ENCODE measurements at places on chromosomes 2 and 18.

- no peak for DNase-seq
Measured at GRCh38 chr2:77443076-77443475, 79.1 kb downstream of the LRRTM4 start.

DNA sequence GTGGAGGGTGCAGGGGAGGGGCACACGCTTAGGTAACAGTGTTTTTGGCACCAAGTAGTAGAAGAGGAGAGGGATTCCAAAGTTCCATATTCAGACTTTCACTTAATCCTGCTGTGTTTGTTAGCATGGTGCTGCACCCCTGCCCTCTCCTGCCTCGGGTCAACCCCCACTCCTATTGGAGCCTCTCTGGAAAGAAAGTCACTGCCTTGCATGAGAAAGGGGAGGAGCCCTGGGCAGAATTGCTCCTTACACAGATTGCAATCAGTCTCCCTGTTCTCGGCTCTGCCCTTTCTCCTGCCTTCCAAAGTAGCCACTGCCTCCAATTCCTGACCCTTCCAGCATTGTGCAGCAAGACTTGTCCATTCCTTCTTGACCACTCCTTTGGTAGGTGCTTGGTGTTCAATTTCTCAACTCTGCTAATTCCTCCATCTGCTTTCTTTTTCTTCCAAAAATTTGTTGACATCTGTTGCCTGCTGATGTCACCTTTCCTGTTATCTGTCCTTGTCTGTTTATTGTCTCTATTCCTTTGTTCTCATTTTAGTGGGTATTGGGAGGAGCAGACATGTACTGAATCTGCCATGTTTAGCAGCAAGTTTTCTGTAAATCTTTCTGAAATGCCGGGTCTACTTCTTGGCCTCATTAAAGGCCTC lies 225.4 kb downstream of the LOXHD1 start:
- no peak for DNase-seq

GRCh38 chr2:12222554-12222953 lies 476.1 kb downstream of the LPIN1 start:
- no peak for DNase-seq

DNA sequence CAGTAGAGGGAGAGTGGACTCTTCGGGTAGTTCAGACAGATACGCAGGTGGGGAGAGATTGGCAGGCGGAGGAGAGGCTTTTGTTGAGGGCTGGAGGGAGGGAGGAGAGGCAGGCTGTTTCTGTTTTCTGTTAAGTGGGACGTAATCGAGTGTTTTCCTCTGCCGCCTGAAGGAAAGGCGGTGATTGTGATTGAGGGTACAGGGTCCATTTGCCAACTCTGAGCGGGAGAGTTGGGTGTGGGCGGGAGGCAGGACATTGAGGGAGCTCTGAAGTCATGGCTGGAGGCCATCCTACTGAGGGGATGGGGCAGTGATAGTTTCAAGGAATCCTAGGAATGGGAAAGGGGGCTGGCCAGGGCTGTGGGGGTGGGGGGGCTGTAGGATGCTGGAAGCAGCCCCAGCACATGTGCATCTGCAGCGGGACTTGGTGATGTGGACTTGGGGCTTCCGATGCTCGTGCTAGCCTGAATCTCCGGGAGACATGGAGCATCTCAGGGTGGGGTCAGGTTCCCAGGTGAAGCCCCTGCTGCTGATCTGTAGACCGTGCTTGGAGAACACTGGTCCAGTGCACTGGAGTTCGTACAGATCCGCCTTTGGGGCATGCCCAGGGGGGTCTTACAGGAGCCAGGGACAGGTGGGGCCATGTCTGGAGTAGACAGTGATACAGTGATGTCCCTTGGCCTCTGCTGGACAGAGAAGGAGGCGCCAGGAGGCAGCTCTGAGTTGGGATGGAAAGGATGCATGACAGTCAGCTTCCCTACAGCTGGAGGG lies 167.5 kb downstream of the AGAP1 start:
- no peak for DNase-seq

GRCh38 chr2:75006041-75006440 lies 47.6 kb downstream of the POLE4 start:
- no peak for DNase-seq

- DNase-seq = no peak
Measured at GRCh38 chr18:75531212-75531850, 103.8 kb upstream of the SMIM21 start.

DNA sequence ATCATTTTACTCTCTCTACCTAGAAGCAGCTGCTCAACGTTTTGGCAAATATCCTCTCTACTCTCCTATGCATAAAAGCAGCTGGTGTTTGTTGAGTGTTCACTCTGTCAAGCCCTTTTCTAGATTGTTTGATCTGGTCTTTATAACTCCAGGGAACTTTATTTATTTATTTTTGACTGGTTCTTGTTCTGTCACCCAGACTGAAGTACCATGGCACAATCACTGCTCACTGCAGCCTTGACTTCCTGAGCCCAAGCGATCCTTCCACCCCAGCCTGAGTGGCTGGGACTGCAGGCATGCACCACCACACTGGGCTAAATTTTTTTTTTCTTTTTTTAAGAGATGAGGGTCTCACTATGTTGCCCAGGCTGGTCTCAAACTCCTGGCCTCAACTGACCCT lies 12.7 kb downstream of the CATIP start:
- no peak for DNase-seq

GRCh38 chr2:231334179-231334930 lies 61.2 kb upstream of the B3GNT7 start:
- DNase-seq = no peak

GRCh38 chr2:9473308-9473984 lies 905 bp upstream of the IAH1 start:
- DNase-seq = peak; percentile 9

GRCh38 chr2:151182899-151183809 lies 78.5 kb downstream of the RBM43 start:
- DNase-seq = no peak

DNA sequence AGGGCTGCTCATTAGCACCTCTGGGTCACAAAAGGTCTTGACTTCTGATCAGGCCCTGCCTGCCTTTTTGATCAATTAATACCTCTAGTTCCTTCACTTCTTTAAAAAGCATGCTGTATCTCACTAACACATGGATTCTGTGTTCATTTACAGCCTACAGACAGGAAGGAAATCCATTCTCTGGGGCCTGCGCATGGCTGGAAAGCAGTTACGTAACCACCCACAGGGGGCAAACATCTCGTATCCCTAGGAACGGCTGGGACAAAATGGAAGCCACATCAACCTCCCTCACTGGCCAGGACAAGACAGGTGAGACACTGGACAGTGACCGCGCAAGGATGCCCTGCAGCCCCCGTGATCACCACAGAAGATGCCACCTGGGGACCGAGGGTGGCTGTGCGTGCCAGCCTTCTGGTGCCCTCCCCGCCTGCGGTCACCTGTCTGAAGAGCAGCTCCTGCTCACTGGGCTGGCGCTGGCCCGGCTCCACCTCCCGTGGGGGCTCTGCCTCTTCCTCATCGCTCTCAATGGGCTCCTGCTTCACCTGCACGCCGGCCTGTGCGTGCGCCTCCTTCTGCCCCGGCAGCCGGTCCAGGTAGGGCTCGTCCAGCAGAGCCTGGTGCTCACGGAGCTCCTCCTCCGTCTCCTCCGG lies 266.9 kb downstream of the TWIST2 start:
- no peak for DNase-seq

- DNase-seq = no peak
Measured at GRCh38 chr18:57422313-57422872, 12.8 kb upstream of the ONECUT2 start.

DNA sequence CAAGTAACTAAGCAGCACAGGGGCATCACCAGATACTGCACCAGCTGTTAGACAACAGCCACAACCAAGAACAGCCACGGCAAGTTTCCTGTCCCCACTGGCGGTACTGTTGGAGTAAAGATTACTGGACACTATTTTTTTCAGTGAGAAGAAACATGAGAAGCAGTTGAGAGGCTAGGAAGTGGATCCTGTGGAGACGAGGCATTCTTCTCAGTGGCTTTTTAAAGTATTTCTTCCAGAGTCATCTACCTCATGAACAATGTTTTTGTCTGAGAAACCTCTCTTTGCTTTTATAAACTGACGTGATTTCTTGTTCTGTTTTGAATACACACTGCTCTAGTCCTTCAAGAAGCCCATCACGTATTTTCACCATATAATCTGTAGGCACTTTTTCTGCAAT lies 18.8 kb downstream of the TM4SF20 start:
- no peak for DNase-seq

- no peak for DNase-seq
Measured at GRCh38 chr2:59930430-59930829, 623.0 kb downstream of the BCL11A start.

DNA sequence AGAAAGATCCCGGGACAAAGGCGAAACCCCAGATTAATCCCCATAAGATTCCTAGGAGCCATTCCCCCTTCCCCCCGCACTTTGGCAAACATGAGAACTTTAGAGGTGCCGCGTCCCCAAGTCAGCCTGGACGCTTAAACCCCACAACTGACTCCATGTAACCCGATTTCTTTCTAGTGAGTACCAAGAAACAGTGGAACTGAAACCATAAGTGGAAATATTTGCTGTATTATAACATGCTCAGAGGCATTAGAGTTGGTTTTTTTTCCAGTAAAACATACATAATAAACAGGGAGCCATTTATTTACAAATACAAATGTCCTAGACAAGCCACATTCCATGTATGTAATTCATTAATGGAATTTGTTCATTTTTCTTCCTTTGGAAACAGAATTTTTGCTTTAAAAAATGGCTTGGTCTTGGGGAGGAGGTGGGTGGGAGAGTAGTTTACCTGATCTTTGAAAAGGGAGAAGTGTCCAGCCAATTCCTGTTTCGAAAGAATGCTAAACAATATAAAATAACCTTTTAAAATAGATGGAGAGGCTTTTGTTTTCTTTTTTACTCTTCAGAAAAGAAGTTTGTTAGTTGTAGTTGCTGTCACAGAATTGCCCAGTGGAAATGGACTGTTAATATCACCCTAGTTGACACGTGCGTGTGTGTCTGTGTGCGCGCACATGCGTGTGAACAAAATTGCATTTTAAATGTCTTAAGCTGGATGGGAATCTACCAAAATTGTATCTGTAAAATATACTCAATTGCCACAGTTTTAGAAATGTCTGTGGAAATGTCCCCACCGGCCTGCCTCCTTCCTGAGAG lies 10.6 kb downstream of the POU3F3 start:
- DNase-seq = no peak

- DNase-seq = no peak
Measured at GRCh38 chr2:165113414-165113813, 90.4 kb downstream of the SCN3A start.

DNA sequence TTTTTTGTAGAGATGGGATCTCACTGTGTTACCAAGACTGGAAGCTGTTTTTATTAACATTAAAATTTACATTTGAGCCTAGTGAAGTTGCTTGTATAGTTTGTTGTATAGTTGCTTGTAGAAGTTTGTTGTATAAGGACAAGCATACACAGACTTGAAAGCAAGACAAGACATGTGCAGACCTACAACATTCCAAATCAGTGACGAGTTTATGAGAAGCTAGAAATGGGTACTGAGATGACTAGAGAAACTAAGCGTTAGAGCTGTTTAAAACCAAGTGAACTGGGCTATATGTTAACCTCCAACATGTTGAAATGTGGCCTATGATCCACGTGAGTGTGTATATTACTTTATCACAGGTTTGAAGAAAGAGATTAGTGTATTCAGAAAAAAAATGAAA lies 39.1 kb downstream of the ABCB11 start:
- no peak for DNase-seq

- no peak for DNase-seq
Measured at GRCh38 chr2:196123679-196124373, 47.6 kb downstream of the STK17B start.

GRCh38 chr18:21313576-21313975 lies 71.5 kb downstream of the GREB1L start:
- DNase-seq = no peak

DNA sequence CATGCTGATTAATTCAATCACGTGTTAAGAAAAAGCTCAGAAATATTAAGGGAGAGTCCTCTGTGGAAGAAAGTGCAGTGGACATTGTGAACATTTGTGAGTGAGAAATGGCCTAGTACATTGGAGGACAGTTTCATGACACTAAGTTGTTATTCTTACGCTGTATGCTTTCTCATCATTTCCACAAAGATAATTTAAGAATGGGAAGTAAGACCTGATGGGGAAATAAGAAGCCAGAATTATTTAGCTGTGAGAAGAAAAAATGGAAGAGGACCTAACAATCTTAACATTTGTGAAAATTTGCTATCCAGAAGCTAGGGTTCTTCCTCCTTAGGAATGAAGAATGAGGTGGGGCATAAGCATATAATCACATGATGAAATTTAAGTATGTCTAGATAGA lies 15.2 kb upstream of the RAPH1 start:
- DNase-seq = no peak

DNA sequence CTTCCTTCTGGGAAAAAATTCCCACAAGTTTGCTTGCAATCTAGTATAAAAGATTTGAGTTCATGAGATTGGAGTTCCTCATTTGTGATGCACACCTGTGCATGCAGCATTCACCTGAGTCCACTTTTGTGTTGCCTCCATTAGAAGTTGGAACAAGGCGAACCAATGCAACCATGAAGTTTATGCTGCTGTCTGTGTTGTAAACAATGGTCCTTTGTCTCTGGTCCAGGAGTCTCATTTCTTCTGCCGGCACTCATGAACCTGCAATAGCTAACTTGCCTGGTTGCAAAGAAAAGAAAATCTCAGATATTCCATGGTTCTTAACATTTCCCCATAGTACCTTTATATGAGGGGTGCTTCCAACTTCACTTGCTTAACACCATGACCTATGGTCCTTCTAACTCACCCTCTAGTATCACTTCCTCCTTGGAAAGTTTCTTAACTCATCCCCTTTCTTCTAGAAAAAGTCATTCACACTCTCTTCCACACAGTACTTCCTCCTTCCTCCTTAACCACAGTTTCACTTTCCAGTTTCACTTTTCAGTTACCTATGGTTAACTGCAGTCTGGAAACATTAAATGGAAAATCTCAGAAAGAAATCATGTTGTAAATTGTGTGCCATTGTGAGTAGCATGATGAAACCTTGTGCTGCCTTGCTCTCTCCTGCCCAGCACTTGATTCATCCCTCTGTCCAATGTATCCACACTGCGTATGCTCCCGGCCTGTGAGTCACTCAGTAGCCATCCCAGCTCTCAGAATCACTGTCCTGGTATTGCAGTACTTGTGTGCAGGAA lies 128.8 kb upstream of the TRIB2 start:
- no peak for DNase-seq

- no peak for DNase-seq
Measured at GRCh38 chr2:100124761-100125160, 17.6 kb downstream of the AFF3 start.

- no peak for DNase-seq
Measured at GRCh38 chr2:53452957-53453748, 314.5 kb upstream of the CHAC2 start.

GRCh38 chr18:53943326-53943860 lies 281.1 kb downstream of the MBD2 start:
- DNase-seq = no peak
